Astrocyte (in vitro differentiated cells and primary cell): ENCODE measurements at places on chromosomes 11 and 22.

- peak; percentile 1 for DNase-seq
Measured at GRCh38 chr11:43632181-43632580, 48.4 kb upstream of the HSD17B12 start.

GRCh38 chr22:45240104-45240809, 437 bp downstream of the KIAA0930 start:
- DNase-seq = no peak

DNA sequence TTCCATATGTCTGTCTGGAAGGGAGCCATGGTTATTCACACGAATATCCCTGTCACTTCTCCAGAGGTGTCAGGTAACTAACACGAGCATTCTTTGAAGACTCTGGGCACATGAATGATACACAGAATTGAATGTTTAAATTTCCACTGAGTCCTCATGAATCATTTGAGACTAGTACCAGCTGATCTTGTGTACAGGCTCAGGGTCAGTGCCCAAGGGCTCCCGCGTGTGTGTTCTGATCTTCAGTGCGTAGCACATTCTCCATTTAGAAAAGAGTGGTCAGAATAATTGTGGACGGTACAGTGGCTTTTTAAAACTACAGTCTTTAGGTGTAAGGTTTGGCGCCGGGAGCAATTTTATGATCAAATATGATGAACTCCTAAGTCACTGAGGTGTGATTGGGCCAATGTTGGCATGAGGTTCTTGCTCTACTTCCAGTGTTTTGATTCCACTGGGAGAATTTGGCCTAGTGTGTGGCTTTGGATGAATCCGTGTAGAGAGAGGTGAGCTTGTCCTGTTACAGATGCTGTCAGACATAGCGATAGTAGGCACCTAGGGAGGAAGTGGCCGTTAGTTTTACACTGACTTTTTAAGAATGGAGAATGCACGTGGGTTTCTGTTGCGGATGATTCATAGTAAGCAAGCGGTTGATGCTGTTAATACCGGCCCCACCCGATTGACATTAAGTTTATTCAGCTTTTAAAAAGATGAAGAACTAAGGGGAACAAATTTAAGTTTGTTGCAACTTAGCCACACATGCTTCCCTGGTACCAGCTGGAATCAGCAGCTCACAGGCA, 22.2 kb downstream of the NUP50 start:
- no peak for DNase-seq

DNA sequence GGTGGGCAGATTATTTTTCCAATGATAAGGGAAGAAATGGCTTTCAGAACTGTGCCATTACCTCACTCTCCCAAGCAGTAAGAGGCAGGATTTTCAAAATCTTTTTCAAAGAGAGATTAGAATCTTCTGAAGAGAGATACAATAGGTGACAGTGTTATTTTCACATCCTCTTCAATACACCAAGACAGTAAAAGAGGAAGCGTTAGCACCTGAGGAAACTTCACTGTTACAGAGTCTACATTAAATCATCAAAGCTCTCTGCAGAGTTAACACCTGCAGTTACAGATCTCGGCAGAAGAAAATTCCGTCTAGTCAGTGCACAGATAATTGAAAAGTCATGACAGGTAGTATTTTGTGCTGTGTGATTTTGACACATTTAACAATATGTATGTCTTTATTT, 144.9 kb downstream of the PGR start:
- no peak for DNase-seq

GRCh38 chr11:47327949-47328348, 24.6 kb downstream of the MYBPC3 start:
- DNase-seq = no peak

DNA sequence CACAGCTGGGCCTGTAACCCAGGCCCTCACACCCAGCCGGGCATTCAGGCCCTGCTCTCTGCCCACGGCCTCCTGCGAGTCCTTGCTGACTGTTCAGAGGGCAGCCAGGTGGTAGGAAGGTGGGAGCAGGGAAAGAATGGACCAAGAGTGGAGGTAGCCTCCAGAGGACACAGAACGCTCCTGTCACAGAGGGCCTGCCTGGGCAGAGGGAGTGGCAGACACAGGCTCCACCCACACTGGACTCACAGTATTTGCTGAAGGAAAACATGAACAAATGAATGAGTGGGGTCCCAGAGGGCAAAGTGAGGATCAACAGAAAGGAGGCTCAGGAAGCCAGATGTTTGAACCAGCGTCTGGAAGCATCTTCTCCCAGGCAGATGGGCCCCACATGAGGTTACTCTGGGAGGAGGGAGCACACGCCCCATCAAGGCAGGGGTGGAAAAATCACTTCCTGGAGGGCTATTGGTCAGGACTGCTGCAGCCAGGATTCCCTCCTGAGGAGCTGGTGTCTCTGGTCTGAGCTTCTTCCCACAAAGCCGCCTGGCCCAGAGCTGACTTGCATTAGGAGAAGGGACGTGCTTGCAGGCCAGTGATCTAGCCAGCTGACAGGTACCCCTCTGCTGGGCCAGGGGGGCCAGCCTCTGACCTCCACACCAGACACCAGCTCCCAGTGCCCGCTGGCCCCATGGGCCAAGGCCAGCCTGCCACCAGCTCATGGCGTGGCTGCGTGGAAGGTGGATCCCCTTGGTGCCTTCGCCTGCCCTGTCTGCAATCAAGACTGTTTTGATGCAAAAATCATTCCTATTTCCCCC, 84.0 kb downstream of the THAP12 start:
- no peak for DNase-seq

DNA sequence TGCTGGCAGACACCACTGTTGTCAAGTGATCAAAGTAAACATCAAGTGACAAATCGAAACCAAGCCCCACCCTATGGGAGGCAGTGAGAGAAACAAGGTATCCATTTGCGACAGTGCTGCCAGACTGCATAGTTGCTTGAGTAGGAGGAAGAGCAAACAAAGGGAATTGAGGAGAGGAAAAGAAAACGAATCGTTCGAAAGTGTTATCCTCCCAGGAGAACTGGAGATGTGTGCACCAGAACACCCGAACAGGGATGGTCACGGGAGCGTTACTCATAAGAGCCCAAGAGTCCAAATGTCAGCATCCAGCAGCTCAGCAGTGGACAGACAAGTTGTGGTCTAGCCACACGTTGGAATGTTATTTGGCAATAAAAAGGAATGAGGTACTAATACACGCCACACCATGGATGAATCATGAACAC, 58.4 kb upstream of the NUP50 start:
- DNase-seq = peak; percentile 50

GRCh38 chr11:130063451-130063850, 6.2 kb upstream of the APLP2 start:
- no peak for DNase-seq

DNA sequence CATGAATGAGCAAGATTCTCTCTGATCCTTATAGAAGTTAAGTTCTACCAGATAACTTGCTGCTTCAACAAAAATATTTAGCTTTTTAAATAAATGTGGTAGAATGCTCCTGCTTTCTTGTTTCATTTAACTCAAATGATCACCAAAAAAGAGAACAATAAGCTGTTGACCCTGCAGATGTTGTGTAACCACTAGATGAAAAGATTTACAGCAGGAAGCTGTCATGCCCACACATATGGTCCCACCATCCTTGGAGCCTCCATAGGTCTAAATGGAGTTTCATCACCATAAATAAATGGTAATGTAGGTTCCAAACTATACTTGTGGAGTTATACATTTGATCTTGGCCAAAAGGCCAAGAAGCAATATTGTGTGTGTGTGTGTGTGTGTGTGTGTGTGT, 118.8 kb downstream of the RRAS2 start:
- no peak for DNase-seq

GRCh38 chr22:37141476-37141875, 8.2 kb downstream of the IL2RB start:
- DNase-seq = no peak

DNA sequence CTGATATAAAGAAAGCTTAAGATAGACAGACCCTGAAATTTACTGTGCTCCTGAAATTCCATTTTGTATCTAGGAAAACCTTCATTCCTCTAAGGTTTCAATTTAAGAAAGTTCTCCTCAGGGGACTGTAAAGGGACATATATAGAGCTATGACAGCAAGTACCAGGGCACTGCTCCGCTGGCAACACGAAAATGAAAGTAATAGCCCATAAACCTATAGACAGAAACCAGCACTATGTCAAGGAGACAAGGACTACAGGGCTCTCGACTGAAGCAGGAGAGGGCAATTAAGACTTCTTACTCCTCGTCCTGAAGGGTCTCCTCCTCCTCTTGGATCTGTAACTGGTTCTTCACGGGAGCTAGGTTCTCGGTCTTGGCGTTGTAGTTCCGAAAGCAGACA, 6.9 kb downstream of the FEZ1 start:
- DNase-seq = no peak

DNA sequence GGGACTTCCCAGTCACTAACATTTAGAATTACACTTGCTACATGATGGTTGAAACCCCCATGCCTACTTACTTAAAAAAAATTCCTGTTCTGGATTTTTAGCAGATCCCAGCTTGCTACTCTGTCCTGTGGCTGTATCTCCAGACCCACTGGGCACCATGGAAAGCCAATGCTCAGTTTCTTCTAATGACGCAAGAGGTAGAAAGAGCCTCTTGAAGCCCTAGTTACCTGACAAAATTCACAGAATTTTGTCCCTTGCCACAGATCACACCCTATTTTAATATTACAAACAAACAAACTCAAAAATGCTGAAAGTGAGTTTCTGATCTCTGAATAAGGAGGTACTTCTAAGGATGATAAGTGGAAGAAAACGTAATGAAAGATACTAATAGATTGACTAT, 24.3 kb upstream of the TENM4 start:
- DNase-seq = no peak

DNA sequence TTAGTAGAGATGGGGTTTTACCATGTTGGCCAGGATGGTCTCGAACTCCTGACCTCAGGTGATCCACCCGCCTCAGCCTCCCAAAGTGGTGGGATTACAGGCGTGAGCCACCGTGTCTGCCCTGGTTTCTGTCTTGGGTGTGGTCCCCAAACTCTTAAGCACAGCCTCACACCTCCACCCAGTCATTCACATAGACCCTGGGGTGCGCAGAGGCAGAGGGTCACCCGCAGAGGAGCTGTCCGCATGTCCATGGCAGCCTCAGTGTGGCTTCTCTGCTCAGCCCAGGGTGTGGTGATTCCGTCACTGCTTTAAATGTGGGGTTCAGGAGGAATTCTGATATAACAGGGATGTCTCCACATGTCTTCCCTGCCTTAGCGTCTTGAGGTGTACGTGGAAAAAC, 48.5 kb upstream of the PRODH start:
- DNase-seq = no peak

- peak; percentile 70 for DNase-seq
Measured at GRCh38 chr11:78791254-78791653, 216.6 kb upstream of the NARS2 start.

DNA sequence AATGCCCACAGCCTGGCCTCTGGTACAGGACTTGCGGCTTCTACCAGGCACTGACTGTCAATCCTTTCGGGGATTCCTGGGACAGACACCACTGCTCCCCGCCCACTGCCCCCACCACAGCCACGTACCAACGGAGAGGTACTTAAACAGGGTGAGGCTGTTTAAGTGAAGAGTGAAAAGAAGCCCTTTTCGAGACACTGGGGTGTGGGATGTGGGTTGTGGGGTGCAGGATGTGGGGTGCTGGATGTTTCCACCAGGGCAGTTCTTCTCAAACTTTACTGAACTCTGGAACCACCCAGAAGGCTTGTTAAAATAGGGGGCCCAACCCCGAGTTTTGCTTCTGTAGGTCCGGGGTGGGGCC, 34.2 kb upstream of the PRR5 start:
- no peak for DNase-seq

DNA sequence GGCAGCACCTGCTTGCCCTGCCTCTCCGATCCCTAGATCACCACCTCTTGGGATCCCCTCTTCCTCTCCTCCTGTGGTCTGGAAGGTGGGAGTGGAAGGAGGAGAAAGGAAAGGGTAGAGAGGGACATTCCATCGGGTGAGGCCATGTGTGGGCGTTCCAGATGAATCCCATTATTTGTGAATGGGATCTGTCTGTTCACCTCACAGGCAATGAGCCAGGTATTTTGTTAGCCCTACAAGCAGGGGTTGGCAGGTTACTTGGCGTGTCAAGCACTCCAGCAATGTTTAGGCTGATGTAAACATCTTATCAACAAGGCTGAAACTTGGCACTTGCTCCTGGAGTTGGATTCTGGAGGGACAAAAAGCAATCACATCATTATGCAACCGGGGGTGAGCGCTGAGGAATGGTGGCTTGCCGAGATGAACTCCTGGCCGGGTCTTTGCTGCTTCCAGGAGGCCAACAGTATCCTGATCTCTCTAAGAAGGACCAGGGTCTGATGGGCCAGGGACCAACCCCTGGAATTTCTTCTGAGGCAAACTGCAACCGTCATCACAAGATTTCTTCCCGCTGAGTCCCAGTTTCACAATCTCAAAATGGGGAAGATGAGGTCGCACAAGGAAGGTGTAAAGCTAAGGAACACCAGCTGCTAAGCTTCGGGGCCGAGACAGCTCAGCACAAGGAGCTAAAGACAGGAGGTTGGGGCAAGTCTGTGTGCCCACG, 7.8 kb downstream of the ADAMTS8 start:
- no peak for DNase-seq

DNA sequence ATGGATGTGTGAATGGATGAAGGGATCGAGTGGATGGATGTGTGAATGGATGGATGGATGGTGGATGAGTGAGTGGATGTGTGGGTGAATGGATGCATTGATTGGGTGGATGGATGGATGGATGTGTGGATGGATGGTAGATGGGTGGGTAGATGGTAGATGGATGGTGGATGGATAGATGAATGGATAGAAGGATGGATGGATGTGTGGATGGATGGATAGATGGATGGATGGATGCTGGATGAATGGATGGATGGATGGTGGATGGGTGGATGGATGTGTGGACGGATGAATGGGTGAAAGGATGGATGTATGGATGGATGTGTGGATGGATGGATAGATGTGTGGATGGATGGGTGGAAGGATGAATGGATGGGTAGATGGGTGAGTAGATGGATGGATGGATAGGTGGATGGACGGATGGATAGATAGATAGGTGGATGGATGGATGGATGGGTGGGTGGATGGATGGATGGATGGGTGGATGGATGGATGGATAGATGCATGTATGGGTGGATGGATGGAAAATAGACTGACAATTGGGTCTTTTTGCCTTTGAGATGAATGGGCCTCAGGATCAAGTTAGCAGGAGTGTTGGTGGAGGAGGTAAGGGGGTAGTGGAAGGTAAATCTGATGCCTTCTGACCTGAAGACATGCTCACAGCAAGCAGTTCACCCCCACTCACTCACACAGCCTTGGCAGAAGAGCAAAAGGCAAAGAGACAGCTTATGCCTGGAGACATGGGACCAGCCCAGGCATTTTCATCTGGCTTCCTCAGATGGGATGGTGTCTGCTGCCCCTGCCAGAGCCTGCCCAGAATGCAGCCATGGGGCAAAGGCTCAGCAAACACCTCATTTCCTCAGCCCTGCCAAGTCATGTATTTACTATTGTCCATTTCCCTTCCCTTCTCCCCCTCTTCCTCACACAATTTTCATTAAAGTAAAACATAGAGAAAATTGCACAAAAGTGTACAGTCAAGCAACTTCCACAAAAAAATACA, 8.0 kb upstream of the FADD start:
- DNase-seq = no peak

GRCh38 chr11:12668166-12668565, 6.1 kb upstream of the TEAD1 start:
- peak; percentile 76 for DNase-seq
